CD4-positive, alpha-beta T cell treated with Interleukin-4 for 1 hour (primary cell): ENCODE measurements at places on chromosomes 7 and 10.

GRCh38 chr7:127447326-127447945, 54.9 kb upstream of the ZNF800 start:
- DNase-seq = peak; percentile 78

GRCh38 chr10:107025676-107026075, 138.8 kb downstream of the SORCS1 start:
- no peak for DNase-seq

DNA sequence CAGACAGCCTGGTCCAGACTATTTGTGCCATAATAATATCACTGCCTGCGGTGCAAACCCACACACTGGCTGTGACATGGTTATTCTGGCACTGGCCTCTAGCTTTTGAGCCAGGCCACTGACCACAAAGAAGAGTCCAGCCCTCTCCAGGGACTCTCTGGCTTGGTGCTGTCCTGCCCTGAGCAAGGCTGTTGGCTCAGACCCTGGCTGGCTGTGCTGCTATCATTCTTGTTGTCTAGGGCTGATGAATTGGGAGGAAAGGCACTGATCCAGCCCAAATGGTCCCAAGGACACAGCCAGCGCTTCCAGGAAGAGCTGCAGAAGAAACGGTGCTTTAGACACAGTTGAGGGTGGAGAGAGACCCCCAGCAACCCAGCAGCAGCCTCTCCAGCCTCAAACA, 80.8 kb downstream of the TMEM130 start:
- no peak for DNase-seq

DNA sequence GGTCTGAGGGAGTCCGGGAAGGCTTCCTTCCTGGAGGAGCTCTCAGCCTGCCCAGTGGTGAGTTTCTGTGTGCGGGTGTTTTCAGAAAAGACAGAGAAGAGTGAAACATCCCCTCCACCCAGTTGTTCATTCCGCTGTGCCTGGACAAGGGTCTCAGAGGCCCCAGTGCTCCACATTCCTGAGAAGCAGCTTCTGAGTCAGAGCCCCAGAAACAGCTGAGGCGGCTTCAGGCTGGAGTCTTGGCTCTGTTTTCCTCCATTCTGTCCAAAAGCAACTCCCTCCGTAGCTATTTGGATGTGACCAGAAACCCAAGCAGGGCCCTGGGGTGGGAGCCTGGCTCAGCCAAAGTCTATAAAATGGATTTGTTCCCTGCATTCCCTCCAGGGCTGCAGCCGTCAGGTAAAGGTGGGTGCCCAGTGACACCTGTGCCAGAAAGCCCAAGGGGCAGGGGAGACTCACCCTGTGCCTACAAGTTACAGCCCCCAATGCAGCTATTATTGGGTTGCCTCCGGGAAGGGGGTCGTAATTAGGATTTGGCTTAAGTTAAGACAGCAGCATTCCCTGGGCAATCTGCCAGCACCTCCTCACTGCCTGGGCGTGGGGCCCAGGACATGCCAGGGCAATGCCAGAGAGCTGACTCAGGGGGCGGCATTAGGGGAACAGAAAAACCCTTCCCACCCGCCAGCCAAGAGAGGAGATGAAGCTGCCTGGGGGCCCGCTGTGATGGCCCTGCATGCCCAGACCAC, 13.1 kb upstream of the CAMK2G start:
- no peak for DNase-seq

GRCh38 chr7:11329626-11330025, 356.0 kb downstream of the PHF14 start:
- no peak for DNase-seq

DNA sequence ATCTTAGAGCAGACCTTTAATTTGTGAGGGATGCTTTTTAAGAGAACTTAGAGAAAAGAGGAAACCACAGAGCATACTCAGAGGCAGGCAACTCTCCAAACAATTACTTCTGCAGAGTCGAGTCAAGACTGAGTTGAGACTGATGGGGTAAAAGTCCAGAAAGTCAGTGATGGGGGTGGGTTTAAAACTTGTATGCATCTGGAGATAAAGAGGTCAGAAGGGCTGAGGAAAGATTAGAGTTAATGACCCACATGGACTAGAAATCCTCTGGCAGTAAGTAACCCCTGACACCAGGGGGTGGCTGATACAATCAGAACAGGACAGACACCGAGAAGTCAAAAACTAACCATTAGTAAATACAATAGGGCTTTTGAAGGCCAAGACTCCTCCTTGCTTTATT, 42.4 kb upstream of the SEPTIN7 start:
- no peak for DNase-seq

DNA sequence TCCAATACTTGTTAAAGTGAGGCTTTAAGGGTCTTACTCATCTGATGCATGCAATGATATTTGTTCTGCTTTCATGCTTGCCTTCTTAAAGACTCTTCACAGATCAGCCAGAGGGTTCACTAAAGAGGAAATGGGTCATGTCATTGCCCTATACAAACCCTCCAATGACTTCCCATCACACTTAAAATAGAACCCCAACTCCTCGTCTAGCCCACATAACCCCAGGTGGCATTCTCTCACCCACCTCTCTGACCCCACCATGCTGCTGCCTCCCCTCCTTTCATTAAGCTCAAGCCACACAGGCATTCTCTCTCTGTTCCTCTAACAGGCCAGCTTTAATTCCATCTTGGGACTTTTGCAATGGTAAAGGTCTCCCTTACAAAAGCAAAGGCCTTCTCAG, 253.6 kb downstream of the GRID1 start:
- DNase-seq = no peak

DNA sequence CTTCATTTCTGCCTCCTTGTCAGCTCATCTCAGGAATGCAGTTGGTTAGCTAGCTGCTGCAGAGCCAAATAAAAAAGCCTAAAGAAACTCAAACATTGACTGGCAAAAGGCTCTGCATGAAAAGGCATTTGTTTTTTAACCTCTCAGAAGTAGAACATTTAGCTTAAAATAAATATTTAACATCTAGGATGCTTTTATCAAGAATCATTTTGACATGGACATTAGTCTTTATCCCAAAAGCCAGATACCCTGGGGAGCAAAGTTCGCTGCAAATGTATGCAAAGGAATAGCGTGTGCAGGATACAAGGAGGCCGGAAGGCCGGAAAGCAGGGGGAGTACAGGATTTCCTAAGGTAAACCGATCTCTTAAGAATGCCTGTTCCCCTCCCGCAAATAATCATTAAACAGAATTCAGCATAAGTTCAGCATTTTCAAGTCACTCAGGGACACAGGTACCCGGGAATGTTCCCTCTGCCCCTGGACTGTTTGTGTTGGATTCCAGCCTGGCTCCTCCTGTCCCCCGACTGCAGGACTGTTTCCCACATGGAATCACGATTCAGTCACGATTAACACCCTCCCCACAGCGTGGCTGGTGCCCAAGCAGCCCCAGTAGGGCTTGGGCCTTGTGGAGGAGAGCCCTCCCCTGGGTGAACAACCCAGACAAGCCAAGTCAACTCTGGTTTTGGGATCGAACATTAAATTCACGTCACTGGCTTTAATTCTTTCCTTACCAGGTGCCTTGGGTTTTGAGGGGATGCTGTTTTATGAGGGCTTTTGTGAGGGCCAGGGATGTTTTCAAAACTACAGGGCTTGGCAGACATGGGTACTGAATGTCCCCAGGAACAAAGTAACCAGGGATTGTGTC, 97.8 kb downstream of the HIPK2 start:
- DNase-seq = no peak

DNA sequence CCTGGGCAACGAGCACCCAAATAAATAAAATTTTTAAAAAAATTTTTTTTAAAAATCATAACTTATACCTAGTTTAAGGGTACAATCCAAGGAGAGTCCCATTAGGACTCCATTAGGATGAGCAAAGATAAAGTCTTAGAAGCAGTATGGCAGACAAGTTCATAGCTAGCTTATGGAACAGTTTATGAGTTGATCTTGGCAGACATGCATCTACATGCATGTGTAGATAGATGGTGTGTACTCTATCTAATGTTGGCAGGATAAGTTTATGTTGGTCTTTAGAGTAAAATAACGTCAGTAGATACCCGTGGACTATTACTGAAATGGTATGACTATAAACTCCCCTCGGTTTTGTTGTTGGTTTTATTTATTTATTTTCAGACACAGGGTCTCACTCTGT, 40.2 kb downstream of the NSUN6 start:
- no peak for DNase-seq

DNA sequence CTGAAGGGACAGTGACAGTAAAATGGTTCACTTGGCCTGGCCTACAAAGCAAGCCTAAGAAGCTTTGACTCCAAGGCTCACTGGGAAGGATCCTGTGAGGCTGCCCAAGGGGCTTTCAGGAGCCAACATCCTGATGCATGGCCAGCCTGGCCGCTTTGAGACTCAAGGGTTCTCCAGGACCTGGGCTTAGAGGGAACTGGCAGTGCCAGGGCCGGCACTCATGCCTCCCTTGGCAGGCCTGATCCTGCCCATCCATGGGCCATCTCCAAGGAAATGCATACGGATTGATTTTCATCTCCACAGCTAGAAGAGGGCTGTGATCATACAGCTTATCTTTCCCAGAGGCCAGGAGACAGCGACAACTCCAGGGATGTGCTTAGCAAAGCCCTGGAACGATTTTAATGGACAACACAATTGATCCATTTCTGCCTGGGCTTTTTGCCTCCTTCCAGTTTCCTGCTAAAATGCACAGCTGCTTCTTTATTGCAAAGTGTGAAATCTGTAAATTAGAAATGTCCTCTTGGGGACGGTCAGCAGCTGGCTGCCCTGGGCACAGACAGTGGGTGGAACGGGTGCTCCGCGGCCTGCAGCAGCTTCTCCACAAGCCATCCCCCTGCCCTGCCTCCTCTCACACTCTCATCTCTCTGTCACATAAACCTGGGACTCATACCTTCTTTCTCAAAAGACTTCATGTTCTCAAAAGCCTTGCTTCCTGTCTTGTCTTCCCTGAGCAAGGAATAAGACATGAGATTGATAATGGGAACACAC, 288.5 kb downstream of the GRID1 start:
- no peak for DNase-seq

DNA sequence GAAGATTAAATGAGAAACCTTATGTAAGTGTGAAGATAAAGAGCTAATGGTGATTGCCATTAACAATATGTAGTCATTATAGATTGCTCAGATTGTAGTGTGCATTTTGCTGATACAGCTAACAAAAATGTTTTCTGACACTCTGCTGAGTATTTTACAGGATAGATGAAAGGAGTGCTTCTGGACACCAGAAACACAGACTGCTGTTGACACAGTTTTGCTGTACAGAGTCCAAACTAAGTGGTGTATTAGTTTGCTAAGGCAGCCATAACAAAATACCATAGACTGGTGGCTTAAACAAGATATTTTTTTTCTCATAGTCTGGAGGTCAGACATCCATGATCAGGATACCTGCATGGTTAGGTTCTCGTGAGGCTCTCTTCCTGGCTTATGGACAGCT, 2.2 kb downstream of the SMC3 start:
- DNase-seq = no peak

DNA sequence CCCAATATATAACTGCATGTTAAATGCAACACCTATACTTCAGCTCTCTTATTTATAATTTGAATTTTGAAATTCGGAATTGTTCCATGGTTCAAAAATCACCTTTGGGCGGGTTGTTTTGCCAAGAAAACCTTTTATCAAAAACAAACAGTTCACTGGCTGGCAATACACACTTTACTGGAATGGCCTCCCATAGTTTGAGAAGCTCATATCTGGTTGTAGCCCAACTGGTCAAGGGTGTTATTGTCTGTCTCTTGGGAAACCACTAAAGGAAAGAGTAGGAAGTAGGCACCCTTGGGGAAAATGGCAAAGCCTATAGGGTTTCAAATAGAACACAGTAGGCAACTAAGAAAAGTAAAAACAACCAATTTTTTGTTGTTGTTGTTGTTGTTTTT, 117.9 kb downstream of the HIPK2 start:
- no peak for DNase-seq

DNA sequence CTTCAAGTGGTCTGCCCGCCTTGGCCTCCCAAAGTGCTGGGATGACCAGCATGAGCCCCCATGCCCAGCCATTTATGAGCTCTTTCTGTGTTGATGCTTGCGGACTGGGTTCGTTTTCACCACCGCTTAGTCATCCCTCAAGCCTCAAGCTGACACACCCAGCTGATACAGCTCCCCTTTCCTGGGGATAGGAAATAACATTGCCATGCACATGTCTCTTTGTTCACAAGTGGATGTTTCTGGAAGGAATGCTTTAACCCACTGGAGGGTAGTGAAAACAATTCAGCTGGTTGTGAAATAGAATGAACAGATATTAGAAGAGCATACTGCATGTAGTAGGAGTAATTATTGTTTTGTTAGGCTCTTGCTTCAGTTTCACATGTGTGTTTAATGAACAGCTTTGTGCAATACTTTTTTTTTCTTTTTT, 8.5 kb upstream of the METTL27 start:
- DNase-seq = no peak

DNA sequence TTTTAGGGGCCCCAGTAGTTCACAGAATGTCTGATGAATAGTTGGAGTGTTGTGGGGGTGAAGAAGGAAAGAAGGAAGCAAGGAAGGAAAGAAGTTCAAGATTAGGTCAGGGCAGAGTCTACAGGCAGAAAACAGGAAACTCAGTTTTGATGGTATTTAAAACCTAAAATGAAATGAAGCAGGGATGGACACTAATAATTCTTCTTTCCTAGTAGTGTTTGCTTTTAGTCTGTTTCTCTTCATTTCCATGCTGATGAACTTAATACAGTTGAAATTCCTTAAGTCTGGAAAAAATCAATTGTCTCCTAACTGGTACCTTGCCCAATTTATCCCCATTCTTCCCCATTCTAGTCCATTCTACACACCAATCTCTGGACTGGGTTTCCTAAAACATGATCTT, 59.0 kb upstream of the GSAP start:
- no peak for DNase-seq

DNA sequence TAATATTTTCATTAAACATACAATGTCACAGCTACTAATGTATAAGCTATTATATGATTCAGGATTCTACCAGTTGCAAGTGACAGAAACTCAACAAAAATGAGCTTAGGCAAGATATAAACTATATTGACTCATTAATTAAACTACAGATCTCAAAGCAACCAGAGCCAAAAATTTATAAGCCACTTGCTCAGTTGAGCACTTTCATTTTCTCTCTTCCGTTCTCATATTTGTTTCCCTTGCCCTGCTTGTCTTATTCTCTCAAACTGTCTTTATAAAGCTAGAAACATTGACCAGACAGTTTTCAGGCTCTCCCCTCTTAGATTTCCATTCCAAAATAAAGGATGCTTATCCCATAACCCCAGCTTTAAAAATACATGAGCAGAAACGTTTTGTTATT, 60.2 kb upstream of the DGKB start:
- no peak for DNase-seq

- peak; percentile 73 for DNase-seq
Observed at GRCh38 chr7:87312215-87312865, 33.1 kb upstream of the CROT start.

- no peak for DNase-seq
Observed at GRCh38 chr10:84987039-84987438, 658.6 kb downstream of the CCSER2 start.

- no peak for DNase-seq
Observed at GRCh38 chr7:92655346-92655884, 65.2 kb upstream of the FAM133B start.
